Mesenchymal stem cell (in vitro differentiated cells and primary cell): ENCODE measurements at places on chromosomes 2 and 18.

- DNase-seq: peak; percentile 9
Observed at GRCh38 chr2:57146951-57147350, 899.7 kb upstream of the VRK2 start.

GRCh38 chr2:227597036-227597435 lies 1.7 kb upstream of the SCYGR2 start:
- DNase-seq: no peak

DNA sequence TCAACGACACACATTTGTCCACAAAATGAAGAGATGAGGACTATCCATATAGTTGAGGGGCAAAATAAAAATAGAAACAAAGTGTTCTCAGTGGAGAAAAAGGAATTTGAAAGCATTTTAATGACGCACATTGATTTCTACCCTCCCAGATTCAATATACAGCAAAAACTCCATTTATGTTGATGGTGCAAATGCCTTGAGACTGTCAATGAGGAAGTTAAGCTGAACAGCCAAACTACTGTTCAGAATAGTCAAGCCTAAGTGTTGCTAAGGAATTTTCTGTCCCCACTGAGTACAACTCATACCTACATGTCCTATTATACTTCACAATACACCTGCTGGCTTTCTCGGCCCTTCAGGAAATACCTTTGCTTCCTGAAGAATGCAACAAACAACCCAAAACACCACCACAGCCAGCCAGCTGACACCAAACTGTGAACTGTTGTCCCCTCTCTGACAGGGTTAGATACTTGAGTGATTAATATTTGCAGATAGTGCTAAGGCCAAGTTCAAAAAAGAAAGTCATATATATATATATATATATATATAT lies 27.8 kb upstream of the DARS1 start:
- DNase-seq: no peak

GRCh38 chr2:74919827-74920226 lies 38.6 kb upstream of the POLE4 start:
- peak; percentile 49 for DNase-seq

- peak; percentile 95 for DNase-seq
Observed at GRCh38 chr2:229835596-229836283, 86.1 kb downstream of the TRIP12 start.

DNA sequence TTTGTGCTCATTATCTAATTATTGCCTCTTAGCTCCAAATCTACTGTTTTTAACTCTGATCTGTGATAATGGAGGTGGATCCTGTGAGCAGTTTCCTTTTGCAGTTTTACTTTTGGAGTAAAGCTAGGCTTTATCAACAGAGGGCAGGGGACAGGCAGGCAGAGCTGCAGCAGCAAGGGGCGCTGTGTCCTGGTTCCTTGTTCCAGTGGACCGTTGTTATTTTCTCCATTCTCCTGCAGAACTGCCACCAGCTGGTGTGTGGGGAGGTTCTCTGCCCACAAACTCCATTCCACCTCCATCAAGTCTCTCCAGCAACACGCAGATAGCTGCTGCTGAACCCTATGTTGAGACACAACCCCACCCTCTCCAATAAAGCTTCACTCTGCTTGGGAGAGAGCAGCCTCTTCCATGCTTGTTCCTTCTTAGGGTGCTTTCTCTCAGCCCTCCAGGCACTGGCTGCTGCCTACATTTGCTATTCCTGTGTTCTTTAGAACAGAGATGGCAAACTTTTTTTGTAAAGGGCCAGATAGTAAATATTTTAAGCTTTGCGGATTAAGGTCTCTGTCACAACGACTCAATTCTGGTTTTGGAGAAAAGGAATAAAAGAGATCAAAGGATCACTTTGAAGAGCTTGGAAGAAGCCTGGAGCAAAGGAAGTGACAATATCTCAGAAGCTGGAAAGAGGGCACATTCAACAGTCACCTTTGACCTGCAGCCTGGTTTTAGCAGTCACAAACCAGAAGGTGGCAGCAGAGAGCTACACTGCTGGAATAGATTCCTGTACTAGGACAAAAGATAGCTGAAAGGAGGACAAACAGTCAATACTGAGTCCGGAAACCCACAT lies 208.8 kb downstream of the CCDC178 start:
- DNase-seq: peak; percentile 80

DNA sequence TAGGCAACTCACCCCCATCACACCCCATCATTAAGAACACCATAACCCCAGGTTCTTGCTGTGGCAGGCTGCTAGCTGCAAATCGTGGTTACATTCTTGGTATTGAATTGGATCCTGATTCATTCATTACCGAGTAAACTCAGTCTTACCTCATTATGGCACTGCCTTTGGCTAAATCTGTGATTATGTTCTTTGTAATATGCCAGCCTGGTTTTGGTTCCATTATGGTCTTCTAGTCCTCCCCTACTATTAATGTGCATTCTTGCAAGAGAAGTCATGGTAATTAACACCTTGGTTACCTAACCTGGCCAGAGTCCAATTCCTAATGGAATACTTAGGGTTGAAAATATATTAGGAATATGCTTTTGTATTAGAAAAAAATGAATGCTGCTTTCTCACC lies 258.9 kb upstream of the APCDD1 start:
- DNase-seq: no peak

DNA sequence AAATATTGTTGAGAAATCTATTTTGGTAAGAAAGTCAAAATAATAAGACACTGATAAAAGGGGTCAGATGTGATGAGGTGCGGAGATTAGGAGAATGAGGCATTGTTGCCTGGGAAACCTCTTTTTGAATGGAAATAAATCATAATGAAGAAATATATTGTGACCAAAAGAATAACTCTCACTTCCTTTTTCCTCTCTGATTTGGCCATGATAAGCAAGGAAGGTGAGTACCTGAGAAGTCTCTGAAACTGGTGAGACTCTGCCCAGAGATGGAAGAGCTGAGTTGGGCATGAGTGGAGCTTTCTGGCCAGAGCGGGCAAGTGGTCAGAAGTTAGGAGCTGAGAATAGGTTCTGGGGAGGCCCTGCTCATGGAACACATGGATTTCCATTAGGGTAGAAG lies 11.8 kb downstream of the LAMA3 start:
- DNase-seq: no peak

- no peak for DNase-seq
Observed at GRCh38 chr18:31057051-31057450, 14.5 kb upstream of the DSC3 start.

DNA sequence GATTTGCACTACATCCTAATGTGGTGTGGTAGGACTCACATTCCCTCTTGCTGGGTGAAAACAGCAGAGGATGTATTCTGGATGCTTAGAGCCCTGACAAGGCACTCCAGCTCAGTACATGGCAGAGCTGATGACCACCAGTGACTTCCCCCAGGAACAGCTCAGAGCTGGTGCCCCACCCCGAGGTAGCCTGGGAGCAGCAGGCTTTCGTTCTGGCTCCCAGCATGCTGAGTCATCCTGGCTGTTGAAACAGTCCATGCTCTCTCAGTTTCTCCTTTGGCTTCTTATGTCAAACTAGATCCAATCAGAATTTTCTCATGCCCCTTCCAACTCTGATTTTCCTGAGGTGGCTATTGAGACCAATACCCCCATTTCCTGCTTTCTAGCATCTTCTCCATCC lies 438.2 kb downstream of the NBAS start:
- peak; percentile 4 for DNase-seq

- DNase-seq: no peak
Observed at GRCh38 chr18:13572721-13573120, 153.6 kb downstream of the FAM210A start.

GRCh38 chr2:43010438-43011157 lies 215.8 kb downstream of the ZFP36L2 start:
- DNase-seq: no peak

DNA sequence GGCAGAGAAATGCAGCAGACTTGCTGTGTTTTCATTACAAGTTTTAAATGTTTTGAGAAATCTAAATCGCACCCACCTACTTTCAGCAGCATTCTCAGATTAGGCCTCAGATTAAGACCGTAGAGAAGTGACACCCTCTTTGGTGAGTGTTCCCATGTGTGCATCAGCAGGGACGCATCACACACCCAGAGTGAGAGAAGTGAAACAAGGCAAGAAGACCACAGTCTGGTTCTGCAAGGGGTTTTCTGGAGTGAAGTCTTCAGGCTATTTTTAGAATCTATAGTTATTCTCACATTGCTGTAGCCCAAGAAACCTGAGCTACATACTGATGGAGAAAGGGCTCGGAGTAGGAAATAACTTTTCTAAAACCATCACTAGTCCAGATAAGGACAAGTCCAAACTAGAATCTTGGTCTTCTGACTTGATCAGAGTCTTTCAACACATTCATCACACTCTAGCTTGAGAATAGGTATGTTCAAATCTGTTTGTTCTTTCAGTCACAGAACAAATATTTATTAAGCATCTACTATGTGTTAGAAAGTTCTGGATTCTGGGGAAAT lies 1216.6 kb upstream of the PIK3C3 start:
- DNase-seq: peak; percentile 1

DNA sequence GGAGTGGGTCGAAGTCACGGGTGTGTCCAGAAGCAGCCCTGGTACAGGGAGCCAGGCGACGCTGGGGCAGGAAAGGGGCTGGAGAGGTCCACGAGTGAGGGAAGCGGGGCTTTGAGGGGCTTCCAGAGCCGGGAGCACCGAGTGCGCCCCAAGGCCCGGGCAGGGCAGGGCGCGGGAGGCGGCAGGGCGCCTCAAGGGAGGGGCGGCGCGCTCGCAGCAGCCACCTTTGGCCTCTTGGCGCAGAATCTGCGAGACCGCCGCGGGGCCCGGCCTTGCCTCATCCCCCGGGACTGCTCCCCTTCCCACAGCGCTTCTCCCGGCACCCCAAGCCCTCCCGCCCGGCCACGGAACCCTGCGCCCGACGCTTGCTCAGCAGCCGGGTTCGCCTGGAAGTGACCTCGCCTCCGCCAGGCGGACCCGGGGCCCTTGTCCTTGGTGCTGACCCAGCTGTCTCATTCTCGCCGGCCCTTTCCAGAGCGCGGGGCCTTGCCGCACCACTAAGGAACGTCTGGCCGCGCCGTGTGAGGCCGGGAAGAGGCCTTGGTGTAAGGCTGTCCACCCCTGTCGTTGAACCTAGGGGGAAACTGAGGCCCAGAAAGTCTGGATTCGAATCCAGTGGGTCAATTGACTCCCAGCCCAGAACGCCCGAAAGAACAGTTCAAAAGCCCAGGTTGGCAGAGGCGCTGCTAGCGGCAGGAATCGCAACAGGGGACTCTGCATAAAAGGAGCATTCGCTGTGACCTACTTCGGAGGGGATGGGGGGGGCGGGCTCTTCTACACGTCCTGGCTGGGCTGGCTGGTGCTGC lies 584 bp upstream of the DNER start:
- peak; percentile 66 for DNase-seq

- no peak for DNase-seq
Observed at GRCh38 chr2:157442191-157442590, 1.7 kb downstream of the CYTIP start.

GRCh38 chr2:231250698-231251097 lies 52.3 kb downstream of the ARMC9 start:
- no peak for DNase-seq

DNA sequence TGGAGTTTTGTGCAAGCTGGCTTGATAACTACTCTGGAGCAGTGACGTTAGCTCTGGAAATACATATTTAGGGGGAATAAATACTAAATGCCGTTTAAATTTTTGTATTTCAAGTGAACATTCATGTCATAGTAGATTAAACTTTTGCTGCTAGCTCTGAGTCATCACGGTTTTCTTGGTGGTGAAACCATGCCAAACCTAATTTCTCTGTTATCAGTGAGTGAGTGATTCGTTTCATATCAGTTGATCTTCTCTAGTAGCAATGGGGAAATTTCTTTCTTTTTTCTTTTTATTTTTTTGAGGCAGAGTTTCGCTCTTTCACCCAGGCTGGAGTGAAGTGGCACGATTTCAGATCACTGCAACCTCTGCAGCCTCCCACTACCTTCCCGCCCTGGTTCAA lies 211.1 kb downstream of the PTPRM start:
- DNase-seq: peak; percentile 8

DNA sequence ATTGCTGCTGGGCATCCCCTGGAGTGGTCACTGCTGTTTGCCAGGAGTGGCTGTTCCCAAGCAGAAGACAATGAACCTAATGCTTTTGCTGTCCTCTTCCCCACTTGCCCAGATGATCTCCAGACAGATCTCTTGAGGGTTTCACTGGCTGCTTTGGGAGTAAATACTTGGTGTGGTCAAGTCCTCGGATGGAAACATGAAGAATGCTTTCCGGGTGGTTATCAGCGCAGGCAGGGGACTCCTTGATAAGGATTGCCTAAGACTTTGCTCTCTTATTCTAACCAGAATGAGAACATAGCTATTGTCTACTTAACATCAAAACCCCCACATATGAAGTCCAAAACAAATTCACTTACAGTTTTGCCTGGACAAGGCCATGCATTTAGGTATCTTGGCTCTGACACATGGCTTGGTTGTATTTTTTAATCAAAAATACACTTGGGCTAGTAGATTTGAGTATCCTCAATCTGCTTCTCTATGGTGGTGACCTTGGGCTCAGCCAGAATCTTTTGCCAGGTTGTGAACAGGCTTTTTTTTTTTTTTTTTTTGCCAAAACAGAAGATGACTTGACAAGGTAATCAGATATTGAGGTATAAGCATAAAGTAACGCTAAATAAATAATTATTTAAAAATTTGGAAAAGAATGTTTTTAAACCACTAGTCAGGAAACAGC lies 34.8 kb upstream of the MYO3B start:
- no peak for DNase-seq

GRCh38 chr2:201887773-201888425 lies 81.6 kb downstream of the CDK15 start:
- peak; percentile 39 for DNase-seq

- no peak for DNase-seq
Observed at GRCh38 chr2:173898996-173899395, 66.2 kb downstream of the SP3 start.

DNA sequence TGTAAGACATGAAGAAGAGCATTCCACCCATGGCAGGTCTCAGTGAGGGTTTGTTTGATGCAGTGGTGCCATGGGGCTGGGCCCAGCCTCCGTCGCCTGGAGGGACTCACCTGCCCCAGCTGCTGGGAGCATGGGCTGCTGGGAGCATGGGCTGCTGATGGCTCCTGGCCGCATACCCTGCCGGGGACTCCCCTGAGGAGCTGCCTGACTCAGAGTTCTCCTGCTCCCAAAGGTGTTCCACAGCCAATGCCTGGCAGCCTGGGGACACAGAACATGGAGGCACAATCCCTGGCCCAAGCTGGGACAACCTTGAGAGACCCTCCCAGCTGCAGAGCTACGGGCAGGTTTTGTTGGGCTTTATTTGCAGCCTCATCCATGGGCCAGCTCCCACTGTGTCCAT lies 108.4 kb downstream of the COPS8 start:
- no peak for DNase-seq

- no peak for DNase-seq
Observed at GRCh38 chr18:10477121-10477862, 22.9 kb downstream of the APCDD1 start.

GRCh38 chr2:239064891-239065290 lies 217.0 kb downstream of the TWIST2 start:
- no peak for DNase-seq

DNA sequence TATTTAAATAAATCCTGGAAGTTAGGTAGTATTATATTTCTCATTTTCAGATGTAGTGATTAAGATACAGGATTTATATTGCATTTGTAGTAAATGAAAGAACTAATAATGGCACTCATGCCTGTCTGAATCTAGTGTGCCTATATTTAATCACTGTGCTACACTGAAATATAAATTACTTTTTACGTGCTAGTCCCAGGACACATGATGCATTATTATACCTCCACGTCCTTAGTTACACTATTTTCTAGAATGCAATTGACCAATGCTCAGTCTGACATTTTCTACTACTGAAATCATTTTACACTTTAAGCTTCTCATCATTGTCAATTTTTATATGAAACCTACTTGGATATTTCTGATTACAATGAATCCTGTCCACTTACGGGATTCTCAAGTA lies 80.9 kb upstream of the TMEFF2 start:
- DNase-seq: no peak

- DNase-seq: no peak
Observed at GRCh38 chr2:24985511-24985910, 13.8 kb upstream of the DNAJC27 start.

GRCh38 chr2:85266146-85267041 lies 61.4 kb downstream of the TGOLN2 start:
- DNase-seq: no peak
